ENCODE measurements at places on chromosomes 11 and 22. TPM values are rescaled to one million over a fixed set of nuclear protein-coding genes. Genes with fewer than 3 reads are reported as not detected.

The KCNK7 gene
- 0.95 TPM for total RNA-seq

The KIF18A gene
- total RNA-seq = 0.33 TPM

- DNase-seq = no peak
Observed at GRCh38 chr11:67468456-67468758, 644 bp downstream of the TMEM134 start.

The FADD gene
- total RNA-seq = 17.9 TPM

The TRIOBP gene
- 88.7 TPM for total RNA-seq

DNA sequence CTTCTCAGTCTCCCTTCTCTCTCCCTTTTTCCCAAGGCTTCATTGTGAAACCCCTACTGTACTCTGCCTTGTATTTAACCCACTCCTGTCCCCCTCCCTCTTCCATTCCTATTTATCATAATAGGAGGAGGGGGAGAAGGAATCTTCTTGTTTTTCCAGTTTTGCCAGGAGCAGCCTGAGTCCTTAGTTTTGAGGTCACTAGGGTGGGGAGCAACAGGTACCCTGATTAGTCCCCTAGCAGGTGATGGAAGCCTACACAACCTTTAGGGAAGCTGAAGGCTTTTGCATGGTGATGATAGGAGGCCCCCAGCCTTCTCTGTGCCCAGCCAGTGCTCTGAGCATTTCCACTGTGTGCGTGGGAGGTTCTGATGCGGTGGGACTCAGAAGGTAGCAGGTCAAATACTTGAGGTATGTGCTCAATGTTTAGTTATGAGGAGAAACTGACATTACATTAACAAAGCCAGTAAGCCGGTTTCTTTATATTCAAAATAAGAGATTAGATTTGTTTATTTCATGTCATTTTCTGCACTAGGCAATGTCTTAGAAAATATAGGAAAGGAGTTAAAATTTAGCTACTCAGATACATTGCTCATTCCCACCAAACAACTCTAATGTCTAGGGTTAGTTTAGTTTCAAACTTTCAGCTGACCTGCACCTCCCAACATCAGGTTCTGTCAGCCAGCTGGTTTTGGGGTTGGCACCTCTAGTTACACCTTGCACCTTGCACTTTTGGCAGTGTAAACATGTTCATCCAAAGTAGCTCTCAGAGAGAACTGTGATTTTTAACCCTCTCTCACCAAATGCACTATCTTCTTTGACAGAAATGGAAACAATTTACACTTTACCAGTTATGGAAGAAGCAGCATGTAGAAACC is 26.0 kb downstream of the PARVA start:
- DNase-seq = no peak

GRCh38 chr11:66115638-66116301 is 45.7 kb downstream of the PACS1 start:
- DNase-seq = no peak

The OR51F1 gene
- total RNA-seq = not detected

The CLCF1 gene
- total RNA-seq = 3.5 TPM

The CCDC87 gene
- 0.33 TPM for total RNA-seq

GRCh38 chr11:134060316-134060715 is 8.6 kb upstream of the JAM3 start:
- DNase-seq = no peak

The OR56A1 gene
- total RNA-seq = not detected

DNA sequence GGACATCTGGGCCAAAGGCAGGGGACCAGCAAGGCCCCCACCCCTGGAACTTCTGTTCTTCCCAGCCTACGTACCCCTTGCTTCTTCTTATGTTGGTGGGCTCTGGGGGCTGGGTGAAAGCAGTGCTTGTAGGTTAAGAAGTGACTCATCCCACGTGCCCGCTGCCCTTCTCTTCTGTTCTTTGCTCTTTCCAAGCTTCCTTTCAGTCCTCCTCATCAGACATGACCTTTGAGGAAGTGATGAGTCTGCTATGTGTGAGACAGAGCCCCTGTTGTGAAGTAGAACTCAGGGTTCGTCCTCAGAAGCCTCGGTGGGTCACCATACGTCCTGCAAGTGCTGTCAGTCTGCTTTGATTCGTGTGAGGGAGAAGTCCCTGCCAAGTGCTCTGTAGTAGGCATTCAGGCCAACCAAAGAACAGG is 12.7 kb downstream of the MED15 start:
- DNase-seq = no peak

DNA sequence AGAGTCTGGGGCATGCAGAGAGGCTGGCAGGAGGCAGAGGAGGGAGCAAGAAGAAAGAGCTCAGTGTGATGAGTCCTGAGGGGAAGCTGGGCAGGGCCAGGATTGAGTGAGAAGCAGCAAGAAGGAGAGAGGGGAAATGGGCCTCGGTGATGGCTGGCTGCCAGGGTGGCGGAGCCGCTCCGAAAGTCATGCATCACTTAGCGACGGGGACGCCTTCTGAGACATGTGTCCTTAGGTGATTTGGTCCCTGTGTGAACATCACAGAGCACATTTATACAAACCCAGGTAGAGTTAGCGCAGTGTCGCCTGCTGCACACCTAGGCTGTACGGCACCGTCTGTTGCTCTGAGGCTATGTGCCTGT is 15.1 kb downstream of the TBC1D22A start:
- DNase-seq = no peak

DNA sequence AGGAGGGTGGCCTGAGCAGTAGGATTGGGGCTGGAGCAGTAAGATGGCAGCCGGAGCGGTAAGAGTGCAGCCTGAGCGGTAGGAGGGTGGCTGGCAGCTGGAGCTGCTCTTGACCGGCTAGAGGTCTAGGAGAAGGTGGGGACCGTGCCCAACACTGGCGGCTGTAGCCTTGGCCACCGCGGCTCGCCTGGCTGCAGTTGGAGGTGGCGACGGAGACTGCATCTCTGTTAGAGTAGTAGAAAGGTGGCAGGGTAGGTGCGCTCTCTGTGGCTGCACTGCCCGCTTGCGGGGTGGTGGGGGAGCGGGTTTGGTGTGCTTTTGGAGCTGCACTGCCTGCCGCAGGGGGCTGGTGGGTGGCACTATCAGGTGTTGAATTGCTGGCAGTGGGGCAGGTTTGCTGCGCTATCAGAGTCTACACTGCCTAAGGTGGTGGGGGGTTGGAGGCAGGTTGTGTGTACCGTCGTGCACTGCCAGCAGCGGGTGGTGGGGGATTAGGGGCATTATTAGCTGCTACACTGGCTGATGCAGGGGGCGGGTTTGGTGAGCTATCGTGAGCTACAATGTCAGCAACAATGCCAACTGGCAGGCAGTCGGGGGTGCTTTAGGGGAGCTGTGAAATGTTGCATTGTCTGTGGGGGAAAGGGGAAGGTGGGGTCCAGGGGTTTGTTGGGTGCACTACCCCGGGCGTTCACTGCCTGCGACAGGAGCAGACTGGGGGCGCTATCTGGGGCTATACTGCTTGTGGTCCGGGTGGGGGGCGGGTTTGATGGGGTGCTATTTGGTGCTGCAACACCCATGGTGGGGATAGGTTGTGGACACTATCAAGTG is 4461.3 kb upstream of the OR11H1 start:
- no peak for DNase-seq

The KRTAP5-7 gene
- total RNA-seq = 0.23 TPM

The CASP4 gene
- total RNA-seq = 64.4 TPM

The SPDYC gene
- not detected for total RNA-seq

DNA sequence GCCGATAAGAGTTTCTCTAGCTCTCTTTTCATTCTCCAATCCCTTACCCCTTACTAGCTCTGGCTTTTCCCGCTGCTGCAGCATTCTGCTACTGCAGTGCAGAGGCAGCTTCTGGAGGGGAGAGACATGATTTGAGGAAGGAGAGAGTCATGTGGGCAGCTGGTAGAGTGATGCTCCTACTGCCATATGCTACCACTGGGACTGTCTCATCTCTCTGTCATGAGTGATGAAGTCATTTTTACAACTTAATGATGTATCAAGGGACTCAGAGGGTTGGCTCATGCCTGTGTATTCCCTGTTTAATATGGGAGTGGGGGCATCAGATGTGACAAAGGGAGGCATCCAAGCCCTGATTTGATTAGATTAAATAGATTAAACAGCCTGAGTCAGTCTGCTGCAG is 11.3 kb downstream of the SLC17A6 start:
- DNase-seq = no peak

GRCh38 chr22:36293606-36294292 is 40.8 kb downstream of the APOL1 start:
- no peak for DNase-seq

- DNase-seq = no peak
Observed at GRCh38 chr11:912266-912665, 1.7 kb upstream of the CHID1 start.
